ENCODE measurements at places on chromosomes 12 and 14.

- DNase-seq, result no peak
Measured at GRCh38 chr12:124835656-124836410, 27.8 kb downstream of the SCARB1 start.

DNA sequence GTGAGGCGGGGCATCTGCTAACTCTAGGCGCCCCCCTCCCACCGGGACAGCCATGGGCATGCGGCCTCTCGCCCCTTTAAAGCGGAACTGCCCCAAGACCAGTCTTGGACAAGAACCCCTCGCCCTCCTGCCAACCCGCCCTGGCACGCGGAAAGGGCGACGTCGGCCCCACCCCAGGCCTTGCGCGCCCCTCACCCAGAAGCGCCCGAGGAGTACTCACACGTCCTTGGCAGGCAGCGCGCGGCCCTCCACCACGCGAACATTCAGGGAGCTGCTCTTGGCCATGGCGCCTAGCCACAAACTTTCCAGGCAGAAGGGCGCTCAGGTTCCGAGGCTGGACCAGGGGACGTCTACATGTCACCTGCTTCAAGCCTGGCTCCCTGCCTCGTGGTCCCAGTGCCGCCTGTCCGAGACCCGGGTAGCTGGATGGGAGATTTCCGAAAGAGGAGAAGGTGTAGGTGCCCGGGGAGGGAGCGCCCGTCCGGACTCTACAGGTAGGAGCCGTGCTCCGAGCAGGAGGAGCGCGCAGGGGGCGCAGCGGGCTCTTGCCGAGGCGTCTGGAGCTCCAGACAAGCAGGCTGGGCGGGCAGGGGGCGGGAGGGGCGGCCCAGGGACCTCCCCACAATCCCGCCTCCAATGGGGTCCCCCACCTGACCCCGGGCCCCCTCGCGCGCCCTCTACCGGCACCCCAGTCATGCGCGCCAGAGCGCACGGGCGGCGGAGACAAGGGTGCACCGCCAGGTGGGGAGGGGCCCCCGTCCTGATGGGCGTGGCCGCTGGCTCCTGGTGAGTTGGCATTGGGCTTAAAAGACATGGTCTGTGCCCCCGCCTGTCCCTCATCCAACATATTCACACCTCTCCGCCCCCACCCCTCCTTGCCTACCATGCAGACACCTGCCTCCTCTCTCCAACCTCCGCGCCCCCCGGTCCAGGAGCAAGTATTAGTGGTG is at the start of gene RASAL1:
RASAL1 (minus strand) TSS at position 584 of the 950 bp plus-strand sequence; CDS start at position 285, 299 bp downstream.
- DNase-seq, result peak; percentile 78

DNA sequence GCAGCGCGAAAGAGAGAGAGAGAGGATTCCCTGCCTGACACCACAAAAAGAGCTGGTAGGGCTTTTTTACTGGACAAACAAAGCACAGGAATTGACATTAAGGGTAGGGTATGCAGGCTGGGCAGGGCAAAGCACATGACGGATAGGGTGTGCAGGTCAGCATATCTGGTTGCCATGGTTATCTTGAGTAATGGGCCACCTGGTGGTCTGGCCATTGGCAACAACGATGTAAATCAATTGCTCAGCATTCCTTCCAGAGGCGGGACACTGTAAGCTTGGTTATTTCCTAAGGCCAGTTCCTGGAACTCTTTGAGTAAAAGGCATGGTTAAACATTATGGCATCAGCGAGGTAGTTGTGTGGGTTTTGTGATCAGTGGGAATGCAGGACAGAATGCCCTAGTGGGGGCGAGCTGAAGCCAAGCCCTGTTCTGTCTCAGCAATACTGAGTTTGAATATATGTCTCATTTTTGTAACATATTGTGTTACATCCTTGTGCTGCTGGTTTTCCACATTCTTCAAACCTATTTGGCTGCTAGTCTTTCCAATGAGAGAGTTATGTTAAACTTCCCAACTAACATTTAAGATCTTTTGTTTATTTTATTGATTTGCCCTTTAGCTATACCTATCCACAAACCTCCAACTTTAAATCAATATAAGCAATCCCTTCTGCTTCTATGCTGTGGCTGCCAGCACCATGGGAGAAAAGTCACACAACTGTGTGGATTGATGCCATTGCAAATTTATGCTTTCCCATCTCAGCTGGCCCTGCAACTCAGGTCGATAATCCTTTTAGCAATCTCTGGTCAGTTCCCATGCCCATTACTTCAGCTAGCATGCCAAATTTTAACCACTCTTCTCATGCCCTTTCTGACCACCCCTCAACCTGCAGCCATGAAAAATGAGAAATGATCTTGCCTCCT is 396.7 kb upstream of the PDE3A start:
- DNase-seq, result no peak

GRCh38 chr14:31962920-31963319 is 114.2 kb upstream of the ARHGAP5 start:
- no peak for DNase-seq

GRCh38 chr14:31205681-31206535 is 1.7 kb downstream of the HECTD1 start:
- no peak for DNase-seq

- DNase-seq, result no peak
Measured at GRCh38 chr14:104882325-104882973, 17.4 kb downstream of the CEP170B start.

- DNase-seq, result peak; percentile 44
Measured at GRCh38 chr14:65927931-65928356, 515.4 kb downstream of the FUT8 start.

DNA sequence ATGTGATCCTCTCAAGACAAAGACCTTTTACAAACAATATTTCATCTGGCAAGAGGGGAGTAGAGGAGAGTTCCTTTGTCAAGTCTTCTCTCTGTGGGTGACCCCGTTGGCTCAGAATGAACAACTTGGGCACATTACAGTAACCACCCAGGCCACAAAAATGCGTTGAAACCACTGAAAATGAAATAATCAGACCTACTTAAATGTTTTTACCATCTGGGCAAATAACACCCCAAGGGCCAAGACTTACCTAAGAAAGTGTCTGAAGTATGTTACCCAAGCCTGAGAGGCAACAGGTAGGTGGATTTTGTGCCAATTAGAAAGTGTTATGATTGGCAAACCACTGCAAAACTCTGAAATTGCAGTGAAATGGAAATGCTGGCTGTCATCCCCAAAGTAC is 1.3 kb downstream of the TC2N start:
- no peak for DNase-seq

- no peak for DNase-seq
Measured at GRCh38 chr14:69427596-69427995, 29.1 kb downstream of the SLC39A9 start.

DNA sequence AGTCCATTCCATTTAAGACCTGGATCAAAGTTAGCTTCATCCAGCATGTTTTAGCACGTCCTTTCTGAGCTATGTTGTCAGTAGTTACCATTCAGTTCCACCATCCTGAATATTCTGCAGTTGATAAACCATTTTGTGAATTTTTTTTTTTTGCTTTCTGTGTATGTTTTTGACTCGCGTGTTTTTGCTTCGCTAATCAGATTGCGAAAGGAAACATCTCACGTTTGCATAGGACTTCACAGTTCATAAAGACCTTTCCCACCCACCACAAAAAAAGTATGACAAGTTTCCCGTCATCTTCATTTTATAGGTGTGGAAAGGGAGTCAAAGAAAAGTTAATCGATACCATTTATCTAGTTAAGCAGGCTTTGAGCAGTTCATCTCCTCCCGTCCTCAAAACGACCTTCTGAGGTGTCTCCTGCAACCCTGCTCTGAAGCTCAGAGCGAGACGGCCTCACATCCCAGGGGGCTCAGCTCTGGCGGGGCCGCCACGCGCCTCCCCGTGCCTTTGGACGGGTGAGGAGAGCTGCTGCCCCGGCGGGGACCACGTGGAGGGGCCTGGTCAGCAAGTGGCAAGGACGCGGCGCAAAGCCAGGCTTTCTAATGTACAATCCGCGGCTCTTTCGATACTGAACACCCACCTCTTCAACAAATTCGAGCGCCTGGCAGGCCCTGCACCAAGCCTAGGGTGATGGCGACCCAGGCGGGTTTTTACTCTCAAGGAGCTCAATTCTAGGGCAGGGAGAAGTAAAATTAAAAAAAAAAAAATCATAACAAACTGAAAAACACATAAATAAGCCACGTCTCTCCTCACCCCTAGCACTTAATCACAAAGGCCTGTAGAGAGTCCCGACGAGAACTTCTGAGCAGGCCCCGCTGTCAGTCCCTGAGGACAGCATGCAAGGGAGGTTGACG is 988 bp upstream of the TMEM263 start:
- peak; percentile 3 for DNase-seq

- peak; percentile 66 for DNase-seq
Measured at GRCh38 chr14:21868442-21869046, 194.9 kb upstream of the OR4E1 start.

GRCh38 chr12:103771466-103771865 is 69.6 kb downstream of the NT5DC3 start:
- DNase-seq, result no peak

GRCh38 chr14:43042408-43042807 is 1435.7 kb downstream of the LRFN5 start:
- no peak for DNase-seq

GRCh38 chr12:10771132-10771733 is 31.2 kb downstream of the TAS2R7 start:
- no peak for DNase-seq

DNA sequence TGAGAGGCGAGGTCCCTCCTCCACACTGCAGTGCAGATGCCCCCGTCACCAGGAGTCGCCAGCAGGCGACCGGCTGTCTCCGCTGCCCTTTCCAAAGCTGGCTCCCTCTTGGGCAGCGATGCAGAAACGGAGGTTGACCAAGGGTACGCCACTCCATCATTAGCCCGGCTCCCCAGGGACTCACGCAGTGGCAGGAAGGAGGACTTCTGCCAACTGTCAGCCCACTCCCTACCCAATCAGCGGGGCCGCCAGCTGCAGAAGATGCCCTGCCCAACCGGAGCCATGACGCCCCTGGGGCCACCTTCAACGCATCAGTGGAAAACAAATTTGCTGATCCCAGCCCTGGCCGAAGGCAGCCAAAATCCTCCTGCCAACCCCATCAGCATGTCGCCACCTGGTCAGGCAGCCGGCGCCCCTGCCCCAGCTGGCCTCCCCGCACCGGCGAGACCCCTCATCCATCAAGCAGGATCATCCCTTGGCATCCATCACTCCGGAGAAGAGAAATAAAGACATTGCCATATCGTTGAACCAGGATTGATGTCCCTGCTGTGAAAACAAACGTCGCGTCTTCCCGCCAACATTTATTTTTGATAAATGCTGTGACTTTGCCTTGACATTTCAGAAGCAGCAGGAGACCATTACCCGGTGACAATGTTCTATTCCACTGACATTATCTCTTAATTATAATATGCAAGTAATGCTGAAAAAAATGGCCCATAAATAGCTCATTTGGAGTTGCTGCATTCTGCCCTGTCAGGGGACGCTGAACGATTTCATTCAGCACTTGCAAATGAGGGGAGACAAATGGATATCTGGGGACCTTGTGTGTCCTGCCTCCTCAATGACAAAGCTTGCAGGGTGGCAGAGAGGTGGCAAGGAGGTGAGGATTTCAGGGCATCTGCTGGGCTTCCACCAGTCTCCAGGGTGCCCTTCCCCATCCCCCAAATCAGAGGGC is 105.1 kb downstream of the SCARB1 start:
- DNase-seq, result no peak

DNA sequence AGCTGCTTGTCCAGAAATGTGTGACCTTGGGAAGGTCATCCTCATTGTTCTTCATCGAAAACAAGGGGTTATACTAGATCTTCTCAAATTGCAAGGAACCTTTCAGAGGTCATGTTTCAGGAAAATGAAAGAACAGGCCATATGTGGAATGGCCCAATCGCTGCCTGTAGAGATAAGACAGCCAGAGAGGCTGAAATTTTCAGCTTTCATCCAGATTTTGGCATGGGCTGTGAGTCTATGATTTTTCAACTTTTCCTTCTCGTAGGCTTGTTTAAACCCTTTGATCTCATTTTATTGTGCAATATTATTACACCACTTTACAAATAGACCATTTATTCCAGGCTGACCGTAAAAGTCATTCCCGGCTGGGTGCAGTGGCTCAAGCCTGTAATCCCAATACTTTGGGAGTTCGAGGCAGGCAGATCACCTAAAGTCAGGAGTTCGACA is 17.1 kb upstream of the ATXN2 start:
- no peak for DNase-seq

DNA sequence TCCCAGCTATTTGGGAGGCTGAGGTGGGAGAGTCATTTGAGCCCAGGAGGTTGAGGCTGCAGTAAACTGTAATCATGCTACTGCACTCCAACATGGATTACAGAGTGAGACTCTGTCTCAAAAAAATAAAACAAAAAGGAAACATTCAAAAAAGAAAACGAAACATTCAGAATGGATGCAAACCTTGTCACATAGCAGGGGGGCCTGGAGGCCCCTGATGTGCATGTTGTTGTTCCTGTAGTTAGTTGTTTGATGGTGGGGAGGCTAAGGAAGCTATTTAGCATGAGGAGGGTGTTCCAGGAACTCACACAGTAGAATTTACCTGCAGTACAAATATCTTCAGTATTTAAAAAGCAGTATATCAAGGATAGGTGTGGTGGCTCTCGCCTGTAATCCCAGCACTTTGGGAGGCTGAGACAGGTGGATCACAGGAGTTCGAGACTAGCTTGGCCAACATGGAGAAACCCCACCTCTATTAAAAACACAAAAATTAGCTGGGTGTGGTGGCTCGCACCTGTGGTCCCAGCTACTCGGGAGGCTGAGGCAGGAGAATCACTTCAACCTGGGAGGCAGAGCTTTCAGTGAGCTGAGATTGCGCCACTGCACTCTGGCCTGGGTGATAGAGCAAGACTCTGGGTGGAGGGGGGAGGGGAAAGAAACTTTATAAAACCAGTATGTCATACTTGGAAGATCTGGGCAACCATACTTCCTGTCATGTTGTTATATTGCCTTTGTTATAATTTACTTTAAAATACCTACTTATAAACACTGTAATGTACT is 17.6 kb upstream of the AEBP2 start:
- no peak for DNase-seq

- DNase-seq, result no peak
Measured at GRCh38 chr12:131618303-131618658, 92.6 kb upstream of the SFSWAP start.

DNA sequence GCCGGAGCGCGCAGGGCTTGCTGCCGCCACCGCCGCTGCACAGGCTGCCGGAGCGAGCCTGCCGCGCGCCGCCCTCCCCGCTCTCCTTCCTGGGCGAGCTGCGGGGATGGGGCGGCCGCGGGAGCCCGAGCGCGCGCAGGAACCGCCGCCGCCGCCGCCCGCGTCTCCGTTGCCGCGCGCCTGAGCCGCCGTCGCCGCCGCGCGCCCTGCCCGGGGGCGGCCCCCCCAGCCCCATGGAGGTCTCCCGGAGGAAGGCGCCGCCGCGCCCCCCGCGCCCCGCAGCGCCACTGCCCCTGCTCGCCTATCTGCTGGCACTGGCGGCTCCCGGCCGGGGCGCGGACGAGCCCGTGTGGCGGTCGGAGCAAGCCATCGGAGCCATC is 352 bp downstream of the PLXNC1 start:
- DNase-seq, result no peak
